ENCODE measurements at places on chromosomes 3 and 15.

- DNase-seq: no peak
Observed at GRCh38 chr15:96160800-96161199, 169.7 kb upstream of the NR2F2 start.

DNA sequence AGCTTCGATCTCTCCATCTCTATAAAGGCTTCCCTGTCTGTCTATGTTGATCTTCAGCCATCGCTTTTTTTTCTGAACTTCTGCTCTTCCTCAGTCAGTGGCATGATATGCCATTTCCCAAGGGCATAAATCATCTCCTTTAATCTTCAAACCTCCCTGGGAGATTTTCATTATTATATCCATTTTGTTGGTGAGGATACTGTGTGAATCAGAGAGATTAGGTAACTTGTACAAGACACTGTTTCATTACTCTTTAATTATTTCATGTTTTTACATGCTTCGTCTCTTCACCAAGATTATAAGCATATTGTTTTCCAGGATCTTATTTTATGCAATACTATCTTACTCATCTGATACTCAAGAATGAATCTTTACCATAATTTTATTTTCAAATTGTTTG lies 124.8 kb upstream of the ATP11B start:
- no peak for DNase-seq

- no peak for DNase-seq
Observed at GRCh38 chr15:85464471-85464870, 84.1 kb downstream of the AKAP13 start.

DNA sequence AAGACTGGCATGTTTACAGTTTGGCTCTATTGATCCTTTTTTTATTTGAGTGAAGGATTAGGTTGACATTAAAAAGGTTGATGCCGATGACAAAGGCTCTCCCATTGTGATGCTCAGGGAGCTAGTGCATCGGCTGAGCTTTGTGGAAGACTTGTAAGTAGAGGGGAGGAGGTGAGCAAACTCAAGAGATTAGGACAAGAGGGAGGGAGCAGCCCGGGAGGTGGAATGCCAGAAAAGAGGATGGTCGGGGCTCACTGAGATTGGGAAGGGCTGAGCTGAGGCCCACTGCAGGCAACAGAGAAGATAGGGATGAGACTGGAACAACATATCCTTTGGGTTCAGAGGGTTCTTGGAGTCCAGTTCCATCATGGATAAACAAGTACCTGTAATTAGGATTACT lies 26.5 kb upstream of the PSMD6 start:
- DNase-seq: no peak

DNA sequence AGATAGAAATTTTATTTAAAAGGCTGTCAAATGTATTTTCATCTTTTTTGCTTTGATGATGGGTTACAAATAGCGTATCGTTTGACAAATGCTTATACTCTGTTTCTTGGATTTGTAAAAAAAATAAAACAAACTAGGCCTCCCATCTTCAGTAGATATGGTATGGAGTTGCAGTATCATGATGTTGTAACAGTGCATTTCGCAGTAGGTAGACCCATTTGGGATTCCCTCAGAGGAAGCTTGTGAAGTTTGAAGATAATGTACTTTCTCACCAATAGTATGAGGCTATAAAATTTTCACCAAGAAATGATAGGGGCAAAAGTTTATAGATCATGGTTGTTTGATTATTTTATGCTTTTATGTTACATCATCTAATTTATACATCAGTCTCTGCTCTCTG lies 10.8 kb downstream of the MBNL1 start:
- no peak for DNase-seq

DNA sequence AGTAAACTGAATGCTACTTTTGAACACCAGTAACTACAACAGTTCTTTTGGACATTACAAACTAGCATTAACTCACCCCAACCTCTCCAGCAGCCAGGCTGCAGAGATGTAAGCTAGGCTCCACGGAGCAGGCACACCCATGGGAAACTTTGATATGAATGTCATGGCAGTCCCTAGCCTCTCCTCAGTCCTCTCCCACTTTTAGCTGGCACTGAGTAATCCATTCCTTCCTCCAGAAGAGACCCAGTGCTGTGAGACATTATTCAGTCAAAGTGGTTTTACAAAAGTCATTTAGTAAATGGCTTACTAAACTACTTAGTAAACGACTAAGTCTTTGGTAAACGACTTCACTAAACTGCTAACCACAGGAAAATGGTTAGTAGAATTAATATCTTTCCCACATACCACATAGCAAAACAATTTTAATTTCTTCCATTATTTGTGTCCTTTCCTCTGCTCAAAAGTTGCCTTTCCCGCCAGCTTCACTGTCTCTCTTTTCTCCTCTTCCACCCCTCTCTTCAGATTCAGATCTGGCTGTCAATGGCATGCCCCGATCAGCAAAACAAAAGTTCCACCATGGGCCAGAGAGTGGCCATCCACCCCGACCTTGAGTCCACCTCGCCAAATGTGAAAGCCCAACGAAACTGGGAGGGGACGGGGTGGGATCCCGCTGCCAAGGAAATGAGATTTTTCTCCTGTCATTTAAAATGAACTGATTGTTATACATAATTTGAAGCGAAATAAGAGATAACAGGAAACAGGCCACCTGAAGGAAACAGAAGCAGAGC lies 67.5 kb upstream of the TJP1 start:
- no peak for DNase-seq

- no peak for DNase-seq
Observed at GRCh38 chr3:177948716-177949425, 587.4 kb upstream of the KCNMB2 start.

GRCh38 chr3:28906561-28907310 lies 374.1 kb upstream of the RBMS3 start:
- DNase-seq: no peak

GRCh38 chr15:88196961-88197360 lies 59.6 kb downstream of the NTRK3 start:
- no peak for DNase-seq

DNA sequence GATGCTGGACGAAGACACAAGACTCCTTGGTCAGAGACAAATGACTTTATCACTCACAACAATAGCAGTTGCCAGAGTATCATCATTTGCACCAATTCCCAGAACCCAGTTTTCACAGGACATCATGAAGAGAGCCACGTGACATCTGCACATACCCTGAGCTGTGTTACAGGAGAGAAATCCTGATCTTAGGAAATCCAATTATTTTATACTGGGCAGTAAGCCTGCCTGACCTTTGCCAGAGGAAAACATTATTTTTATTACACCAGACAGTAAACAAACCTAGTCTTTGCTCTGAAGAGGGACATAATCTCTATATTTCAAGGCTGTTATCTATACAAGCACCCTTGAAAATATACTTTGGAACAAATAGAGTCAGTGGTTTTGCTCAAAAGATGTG lies 77.4 kb downstream of the ZBBX start:
- DNase-seq: no peak

GRCh38 chr3:33658621-33658990 lies 59.4 kb downstream of the CLASP2 start:
- no peak for DNase-seq

DNA sequence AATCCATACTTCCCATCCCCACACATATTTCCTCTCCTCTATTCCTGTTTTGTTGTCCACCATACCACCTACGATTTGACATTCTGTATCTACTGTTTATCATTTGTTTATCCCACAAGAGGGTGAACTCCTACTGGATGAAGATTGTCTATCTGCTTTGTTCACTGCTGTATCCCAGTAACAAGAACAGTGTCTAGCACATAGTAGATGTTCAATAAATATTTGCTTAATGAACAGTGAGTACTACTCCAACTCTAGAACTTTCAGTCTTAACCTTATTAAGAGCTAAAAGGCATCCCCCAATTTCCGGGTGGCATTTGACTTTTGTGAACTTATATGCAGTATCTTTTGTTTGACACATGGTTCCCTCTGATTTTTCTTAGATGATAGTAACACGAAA lies 1.3 kb downstream of the PYGO1 start:
- DNase-seq: no peak

DNA sequence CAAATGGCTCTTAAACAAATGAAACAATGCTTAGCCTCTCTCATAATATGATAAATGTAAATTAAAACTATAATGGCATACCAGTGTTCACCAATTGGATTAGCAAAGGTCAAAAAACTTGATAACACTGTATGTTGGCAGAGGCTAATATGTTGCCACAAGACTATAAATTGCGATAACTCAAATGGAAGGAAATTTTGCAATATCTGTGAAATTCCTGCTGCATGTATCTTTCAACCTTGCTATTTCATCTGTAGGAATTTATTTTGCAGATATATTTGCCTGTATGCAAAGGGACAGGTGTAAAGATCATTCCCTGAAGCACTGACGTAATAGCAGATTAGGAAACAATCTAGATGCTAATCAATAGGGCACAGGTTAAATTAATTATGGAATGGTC lies 191.4 kb upstream of the EIF1B start:
- no peak for DNase-seq

DNA sequence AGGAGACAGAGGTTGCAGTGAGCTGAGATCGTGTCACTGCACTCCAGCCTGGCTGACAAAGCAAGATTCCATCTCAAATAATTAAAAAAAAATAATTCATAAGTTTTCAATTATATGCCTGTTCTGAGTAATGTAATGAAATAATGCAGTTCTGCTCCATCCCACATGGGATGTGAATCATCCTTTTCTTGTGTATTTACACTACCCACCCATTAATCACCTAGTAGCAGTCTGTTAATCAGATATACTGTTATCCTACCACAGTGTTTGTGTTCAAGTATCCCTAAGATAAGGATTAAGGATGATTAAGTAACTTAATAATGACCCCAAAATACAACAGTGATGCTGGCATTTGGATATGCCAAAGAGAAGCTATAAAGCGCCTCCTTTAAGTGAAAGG lies 38.8 kb downstream of the PIGB start:
- no peak for DNase-seq

- DNase-seq: no peak
Observed at GRCh38 chr3:119170821-119171220, 2.6 kb upstream of the UPK1B start.

GRCh38 chr3:23288286-23288685 lies 85.2 kb downstream of the UBE2E2 start:
- DNase-seq: no peak

- DNase-seq: no peak
Observed at GRCh38 chr3:104604326-104605010, 762.2 kb upstream of the ALCAM start.

DNA sequence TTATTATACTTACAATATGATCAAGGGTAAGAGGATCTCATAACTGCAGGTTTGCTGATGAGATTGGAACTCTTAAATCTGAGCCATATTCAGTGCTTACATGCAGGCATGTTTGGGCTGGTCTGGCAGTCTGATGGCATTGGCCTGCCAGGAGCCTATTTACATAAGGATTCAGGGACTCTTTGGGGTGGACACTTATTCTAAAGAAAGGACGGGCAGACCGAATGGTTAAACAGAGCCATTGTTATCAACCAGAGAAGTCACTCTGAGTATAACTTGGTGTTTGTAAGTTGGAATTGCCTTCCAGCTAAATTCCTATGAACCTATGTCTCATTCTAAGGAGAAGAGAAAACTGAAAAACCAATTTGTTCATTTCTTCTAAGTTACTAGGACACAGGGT lies 932.8 kb downstream of the IGSF11 start:
- DNase-seq: no peak

DNA sequence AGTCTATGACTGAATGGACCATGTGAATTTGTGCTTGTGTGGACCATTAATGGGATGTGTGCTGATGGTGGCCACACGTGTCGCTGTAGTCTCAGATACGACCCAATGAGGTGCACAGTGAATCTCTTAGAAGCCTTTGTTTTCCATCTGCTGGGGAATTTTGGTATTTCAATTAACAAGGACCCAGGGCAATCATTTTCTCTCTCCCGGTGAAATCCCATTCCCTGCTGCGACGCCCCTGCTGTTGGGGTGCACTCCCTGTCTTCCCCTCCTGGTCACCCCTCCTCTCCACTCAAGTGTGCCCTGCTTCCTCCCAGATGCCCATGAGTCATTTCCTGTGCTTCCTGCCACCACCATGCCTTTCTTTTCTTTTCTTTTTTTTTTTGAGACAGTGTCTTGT lies 32.7 kb downstream of the EBLN2 start:
- no peak for DNase-seq

GRCh38 chr3:37082317-37082716 lies 89.0 kb downstream of the MLH1 start:
- DNase-seq: no peak

DNA sequence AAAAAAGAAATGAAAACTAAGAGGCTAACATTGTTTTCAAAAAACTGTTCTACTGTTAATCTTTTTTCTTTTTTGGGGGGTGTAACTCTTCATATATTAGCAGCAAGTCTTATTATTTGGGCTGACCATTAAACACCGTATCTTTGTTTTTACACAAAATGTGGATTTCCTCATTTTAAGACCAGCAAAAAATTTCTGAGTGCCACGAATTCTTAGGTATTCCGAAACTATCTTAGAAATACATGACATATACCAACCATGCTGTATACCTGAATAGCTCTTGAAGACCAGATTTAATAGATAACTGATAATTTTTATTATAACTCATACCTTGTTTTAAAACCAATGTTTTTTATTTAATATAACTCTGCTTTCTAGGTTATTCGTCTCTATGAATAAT lies 620 bp upstream of the TTC23 start:
- DNase-seq: no peak

DNA sequence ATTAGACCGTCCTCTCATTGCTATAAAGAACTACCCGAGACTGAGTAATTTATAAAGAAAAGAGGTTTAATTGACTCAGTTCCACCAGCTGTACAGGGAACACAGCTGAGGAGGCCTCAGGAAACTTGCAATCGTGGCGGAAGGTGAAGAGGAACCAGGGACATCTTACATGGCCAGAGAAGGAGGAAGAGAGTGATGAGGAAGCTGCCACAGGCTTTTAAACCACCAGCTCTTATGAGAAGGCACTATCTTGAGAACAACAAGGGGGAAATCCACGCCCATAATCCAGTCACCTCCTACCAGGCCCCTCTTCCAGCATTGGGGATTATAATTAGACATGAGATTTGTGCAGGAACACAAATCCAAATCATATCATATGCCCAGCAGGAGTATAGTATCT lies 138.5 kb downstream of the ALCAM start:
- no peak for DNase-seq

- DNase-seq: no peak
Observed at GRCh38 chr3:198088421-198088955, 128.5 kb downstream of the LMLN start.

GRCh38 chr15:39680868-39681267 lies 100.0 kb downstream of the THBS1 start:
- no peak for DNase-seq

DNA sequence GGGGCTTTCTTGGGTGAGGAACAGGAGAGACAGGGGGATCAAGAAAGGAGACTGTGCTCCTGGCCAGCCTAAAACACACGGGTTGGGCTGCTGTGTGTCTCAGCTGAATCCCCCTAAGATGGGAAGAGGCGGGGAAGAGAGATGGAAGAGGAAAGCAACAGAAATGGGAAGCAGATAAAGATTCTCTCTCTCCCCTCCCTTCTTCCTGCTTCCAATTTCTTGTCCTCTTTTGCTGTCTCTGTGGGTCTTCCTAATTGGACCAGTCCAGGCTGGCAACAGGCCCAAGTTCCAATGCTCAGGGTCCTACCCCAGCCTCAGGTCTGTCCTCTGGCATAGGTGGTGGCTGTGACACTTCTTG lies 7.1 kb downstream of the ISLR2 start:
- no peak for DNase-seq

GRCh38 chr15:67148196-67148701 lies 82.8 kb downstream of the SMAD3 start:
- no peak for DNase-seq

Data from CD4-positive, alpha-beta T cell treated with Interleukin-21 for 1 hour (primary cell).